ENCODE measurements at places on chromosomes 2 and 18.

DNA sequence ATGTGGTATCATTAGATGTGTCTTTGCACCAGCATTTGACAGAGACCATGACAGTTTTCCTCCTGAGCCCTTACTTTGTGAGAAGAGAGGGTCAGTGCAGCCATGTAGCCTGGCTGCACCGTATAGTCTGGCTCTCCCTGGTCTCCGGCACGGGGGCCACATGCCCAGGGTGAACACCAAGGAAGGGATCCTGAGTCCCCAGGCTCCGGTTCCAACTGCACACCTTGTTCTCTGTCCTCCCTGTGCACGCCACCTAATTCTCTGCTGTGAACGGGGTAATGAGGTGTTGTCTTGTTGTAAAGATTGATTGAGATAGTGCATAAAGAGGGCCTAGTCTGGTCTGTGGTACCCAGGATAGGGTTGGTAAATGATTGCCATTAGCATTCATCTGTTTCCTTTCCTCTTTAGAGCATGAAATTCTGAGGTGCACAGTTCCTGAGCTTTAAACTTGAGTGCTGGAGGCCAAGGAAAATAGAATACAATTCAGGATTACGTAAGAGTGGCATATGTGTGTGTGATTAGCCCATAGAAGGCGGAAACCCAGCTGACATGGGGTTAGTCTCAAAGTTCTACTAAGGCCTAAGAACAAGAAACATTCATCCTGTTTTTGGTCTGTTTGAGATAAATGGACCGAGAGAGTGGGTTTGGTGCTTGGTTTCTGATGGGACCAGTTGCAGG is 55.5 kb downstream of the NCK2 start:
- peak; percentile 33 for ATAC-seq

DNA sequence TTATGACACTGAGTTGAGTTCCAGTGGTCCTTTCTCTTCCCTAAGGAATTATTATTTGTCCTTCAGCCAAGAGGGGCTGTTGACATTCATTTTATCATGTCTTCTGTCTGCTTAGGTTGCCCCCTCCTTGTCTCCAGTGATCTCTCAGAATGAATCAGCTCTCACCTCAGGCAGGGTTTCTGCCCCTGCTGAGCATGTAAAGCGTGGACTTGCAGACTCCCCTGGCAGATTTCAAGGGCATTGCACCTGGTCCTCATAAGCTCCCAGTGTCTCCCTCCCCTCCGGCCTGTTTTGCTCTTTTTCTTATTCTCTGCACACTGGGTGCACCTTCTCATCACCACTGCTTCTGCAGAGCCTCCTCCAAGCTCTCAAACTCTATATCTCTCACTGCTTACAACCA is 188.4 kb downstream of the KCNS3 start:
- ATAC-seq = no peak

DNA sequence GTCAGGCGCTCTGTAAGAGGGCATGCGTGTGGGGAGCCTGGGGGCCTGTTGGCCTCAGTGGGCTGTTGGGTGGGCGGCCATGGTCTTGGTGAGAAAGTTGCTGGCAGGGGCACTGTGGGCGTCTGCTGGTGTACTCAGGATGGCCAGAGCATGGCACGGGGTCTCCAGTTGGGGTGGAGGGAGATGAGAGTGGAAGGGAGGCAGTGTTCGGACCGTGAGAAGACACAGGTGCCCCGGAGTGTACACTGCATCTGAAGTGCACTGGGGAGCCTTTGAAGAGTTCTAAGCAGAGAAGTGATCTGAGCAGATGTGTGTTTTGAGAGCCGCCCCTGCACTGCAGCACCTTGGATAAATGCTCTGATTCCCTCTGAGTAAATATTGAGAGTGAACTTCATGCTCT is 150.8 kb downstream of the LDLRAD4 start:
- ATAC-seq = no peak

DNA sequence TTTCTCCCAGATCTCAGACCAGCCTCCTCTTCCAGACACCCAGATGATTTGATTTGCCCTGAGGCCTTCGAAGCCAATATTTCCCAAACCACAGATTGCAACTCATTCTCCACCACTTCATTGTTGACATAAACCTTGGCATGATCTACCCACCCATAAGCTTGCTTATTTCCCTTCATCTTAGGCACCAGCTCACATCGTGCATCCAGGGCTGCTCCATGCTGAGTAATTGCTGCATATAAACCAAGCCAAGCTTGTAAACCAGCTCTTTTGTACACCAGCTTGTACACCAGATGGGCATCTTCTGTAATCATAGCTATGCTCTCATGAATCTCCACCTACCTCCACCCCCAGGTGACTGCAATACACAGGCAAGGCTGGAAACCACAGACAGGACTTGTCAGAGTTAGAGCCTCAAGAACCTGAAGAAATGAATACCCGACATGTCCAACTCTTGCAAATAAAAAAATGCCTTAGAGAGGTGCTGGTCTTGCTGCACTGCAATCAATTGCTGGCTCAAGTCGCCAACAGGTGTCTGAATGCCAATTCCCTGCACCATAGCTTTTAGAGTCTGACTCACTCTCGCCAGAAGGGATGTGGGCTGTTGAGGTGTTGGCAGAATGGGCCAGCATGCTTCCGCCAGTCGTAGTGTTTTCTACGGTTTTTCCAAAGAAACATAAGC is 31.5 kb downstream of the TRABD2A start:
- ATAC-seq = no peak

DNA sequence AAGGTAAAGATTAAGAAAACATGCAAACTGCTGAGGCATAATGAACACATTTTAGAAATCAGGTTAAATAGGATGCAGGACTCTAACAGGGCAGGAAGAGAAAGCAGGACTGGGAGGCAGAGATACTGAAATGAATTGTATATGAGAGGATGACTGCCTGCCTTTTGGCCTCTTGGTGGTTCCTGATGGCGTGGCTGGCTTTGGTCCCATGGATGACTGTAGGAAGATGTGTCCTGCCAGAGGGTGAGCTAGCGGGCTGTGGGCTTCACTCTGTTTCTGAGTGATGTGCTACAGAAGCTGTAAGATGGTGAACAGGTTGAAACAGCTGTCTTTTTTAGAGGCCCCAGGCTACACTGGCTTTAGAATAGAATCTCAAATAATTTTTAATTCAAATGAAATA is 517.0 kb downstream of the SLC4A3 start:
- no peak for ATAC-seq

DNA sequence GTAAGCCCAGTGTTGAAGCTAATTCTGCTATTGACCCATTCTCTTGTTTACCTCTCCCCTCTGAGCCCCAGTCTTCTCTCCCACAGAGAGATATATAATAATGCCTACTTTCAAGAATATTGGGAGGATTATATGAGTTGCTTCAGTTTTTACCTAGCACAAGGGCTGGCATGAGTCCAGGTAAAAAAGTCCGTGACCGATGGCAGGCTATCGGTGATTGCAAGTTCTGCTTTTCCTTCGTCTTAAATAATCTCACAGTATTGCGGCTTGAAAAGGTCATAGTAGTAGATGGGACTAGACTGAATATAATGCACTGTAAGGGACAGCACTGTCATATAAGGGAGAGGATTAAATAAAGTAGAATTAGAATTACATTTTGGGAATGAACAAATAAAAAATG is 77.6 kb downstream of the KIF5C start:
- no peak for ATAC-seq

DNA sequence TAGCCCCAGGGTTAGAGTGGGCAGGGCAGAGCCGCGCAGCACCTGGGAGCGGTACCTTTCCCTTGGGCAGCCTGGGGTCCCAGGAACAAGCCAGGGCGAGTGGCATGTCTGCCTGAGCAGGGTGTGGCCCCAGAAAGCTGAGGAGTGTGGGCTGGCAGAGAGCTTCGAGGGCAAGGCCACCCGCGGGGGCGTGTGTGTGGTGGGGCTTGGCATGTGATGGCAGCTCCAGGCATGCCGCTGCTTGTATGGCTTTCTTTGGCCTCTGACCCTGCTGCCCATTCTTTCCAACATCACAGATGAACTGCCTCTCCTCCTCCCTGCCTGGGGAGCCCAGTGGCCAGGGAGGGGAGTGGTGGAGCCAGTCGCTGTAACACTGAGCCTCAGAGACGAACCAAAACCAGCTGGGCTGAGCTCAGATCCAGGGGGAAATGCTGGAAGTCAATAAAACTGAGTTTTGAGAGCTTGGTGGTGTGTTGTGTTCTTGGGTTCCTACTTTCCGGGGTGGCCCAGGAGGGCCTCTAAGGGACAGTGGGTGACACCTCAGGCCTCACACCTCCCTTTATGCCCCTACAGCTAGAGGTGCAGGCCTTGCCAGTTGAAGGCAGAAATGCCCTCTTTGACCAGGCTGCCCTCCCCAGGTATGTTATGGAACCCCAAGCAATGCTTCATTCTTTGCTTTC is 7.4 kb downstream of the DNAJB2 start:
- ATAC-seq = peak; percentile 68

GRCh38 chr2:85814802-85815550 is 61.2 kb downstream of the ATOH8 start:
- ATAC-seq = no peak

Measured in esophagus mucosa (tissue), 1 donor.